ENCODE measurements at places on chromosomes 4 and X.

GRCh38 chr4:89482926-89483595 lies 175.5 kb upstream of the GPRIN3 start:
- no peak for DNase-seq

- DNase-seq, result no peak
Observed at GRCh38 chrX:79176028-79176427, 31.5 kb downstream of the GPR174 start.

DNA sequence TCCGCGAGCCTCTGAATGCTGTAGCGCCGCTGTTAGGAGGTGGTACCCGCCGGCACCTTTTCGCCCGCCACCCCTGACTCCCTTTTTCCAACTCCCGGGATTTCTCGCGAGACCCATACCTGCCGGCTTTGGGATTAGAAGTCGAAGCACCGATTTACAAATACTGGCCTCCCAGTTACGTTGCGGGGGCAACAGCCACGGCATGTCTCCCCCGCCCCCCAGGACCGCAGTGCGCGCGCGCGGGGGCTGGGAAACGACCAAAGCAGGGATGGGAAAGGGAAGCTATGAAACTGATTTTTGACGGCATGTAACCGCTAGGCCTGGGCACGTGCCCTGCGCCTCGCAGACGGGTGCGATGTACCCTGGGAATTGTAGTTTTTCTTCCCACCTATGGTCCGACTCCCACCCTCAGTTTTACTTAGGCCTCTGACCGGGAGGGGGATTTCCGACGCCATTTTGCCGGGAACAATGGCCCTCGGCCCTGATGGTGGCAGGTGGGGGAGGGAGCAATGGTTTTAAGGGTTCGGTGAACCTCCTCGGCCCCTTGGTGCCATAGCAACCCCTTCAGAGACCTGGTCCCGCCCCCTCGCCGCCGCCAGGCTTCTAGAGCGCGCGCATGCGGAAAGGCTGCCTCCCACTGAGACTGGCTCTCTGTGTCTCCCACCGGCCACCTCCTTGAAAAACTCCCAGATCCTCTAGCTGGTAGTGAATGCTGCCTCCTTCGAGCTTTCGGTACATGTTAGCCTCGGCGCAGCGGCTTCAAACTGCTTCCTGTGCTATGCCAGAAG lies 772 bp upstream of the WNK3 start:
- DNase-seq, result peak; percentile 89

- no peak for DNase-seq
Observed at GRCh38 chr4:176789955-176790354, 2.8 kb downstream of the VEGFC start.

DNA sequence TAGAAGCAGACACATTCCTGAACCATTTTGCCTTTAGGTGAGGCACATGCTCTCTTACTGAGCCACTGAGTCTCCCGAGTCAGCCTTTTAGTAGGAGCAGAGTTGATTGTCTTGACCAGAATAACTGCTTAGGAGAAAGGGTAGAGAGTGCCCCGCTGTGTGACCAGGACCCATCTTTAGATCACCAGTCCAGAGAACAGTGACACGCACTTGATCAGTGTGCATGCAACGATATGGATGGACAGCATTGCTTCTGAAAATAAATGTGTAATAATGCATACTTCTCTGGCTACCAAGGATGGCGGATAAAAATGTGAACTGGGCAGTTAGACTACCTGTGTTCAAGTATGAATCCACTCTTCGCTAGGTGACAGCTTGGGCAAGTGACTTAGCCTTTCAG lies 897.7 kb downstream of the TRIML1 start:
- DNase-seq, result no peak

DNA sequence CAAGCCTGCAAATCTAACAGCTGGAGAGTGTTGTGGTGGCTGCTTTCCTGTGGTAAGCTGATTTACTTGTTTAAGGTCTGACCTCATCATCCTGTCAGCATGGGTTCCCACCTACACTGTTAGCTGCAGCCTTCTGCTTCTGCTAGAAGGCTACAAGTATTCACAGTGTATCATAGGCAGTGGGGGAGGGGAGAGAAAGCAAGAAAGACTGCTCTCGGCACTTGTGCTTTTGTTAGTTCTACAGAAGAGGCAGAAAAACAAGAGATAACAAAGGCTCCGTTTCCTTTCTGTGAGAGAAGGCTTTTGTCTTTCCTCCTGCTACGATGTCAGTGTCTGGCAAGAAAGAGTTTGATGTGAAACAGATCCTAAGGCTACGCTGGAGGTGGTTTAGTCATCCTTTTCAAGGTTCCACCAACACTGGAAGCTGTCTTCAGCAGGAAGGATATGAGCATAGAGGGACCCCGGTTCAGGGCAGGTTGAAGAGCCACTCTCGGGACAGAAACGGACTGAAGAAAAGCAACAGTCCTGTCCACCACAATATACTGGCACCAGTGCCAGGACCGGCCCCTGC lies at the start of gene KLHL4:
Gene KLHL4, plus strand, starts transcription at position 232 of the 571 bp plus-strand sequence. Its CDS starts 92 bp downstream, at position 324.
- no peak for DNase-seq
